T-cell (primary cell): ENCODE measurements at places on chromosomes 13 and 19. TPM values are rescaled to one million over a fixed set of nuclear protein-coding genes. Genes with fewer than 3 reads are reported as not detected.

The FOSB gene
- 10.4 TPM for total RNA-seq

The RFXAP gene
- total RNA-seq = 9.0 TPM

- no peak for DNase-seq
These were observed 6.1 kb upstream of the ECH1 start for GRCh38 chr19:38837656-38838121.

- DNase-seq = no peak
These were observed 14.7 kb downstream of the GARRE1 start for GRCh38 chr19:34269081-34269480.

The CAMSAP3 gene
- total RNA-seq = 0.51 TPM
